ENCODE measurements at places on chromosomes 7 and 10.
A peak's percentile ranks its signal among the peaks of the same experiment; 100 is the strongest.

GRCh38 chr10:70805619-70806215, 10.0 kb upstream of the SGPL1 start:
- no peak for DNase-seq

GRCh38 chr10:30488316-30488715, 54.3 kb downstream of the MAP3K8 start:
- DNase-seq: no peak

- no peak for DNase-seq
Measured at GRCh38 chr7:107833684-107834106, 30.7 kb upstream of the SLC26A3 start.

DNA sequence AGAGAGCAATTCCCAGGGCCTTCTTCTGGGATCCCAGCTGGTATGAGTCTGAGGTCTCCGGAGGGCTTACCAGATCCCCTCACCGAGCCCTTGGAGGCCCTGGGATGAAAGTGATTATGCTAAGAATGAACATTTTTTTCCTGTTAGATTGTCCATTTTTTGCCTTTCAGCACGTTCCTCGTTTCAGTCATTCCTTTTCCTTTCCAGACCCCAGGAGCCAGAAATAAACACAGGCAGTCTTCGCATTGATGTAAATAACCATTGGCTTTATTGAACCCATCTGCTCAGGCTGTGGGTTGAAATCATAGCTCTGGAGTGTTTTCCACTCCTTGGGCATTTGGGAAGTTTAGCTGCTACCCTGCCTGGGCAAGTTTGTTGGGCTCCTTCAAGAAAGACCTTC, 320.9 kb upstream of the AUTS2 start:
- no peak for DNase-seq

DNA sequence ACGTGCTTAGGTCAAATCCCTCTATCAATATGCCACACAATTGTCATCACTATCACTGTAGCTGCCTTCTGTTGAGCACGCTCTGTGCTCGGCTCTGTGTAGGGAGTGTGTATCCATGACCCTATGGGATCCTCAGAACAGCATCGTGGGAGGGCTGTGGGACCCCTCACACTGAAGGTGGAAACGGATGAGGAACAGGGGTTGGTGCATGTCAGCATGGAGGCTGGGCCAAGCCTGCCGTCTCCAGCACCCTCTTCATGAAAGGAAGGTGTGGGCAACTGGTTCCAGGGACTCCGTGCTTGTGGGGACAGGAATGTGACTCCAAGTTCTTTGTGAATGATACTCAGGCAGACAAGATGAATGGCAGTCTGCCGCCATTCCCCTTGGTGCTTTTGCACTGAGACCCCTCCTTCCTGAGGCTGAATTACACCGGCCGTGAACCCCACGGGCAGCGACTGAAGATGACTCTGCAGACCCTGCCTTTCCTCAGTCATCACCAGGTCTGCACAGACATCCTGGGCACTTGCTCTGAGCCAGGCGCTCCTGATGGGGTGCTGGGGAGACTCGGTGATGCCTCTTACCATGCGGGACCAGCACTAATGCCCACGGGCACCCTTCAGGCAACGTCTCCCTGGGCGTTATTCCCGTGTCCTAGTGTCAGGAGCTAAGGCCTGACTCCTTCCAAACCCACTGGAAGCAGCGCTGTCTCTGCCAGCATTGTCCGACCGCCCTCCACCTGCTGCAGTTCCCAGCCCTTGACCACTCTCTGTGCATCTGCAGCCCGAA, 495.2 kb downstream of the TCERG1L start:
- DNase-seq: no peak

DNA sequence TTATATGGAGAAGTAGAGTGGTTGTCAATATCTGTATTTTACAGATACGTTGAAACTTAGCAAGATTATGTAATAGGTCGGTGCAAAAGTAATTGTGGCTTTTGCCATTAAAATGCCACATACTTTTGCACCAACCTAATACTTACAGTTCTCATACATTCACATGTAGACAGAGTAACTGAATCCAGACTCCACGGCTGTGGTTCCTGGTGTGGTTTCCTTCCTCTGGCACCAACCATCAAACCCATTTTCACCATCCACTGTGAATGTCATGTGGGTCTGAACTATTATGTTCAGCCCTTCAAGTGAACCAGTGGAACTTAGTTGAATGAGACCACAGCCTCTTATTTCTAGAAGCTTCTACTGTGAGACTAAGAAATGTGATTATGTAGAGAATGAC, 31.5 kb upstream of the SLIT1 start:
- no peak for DNase-seq

DNA sequence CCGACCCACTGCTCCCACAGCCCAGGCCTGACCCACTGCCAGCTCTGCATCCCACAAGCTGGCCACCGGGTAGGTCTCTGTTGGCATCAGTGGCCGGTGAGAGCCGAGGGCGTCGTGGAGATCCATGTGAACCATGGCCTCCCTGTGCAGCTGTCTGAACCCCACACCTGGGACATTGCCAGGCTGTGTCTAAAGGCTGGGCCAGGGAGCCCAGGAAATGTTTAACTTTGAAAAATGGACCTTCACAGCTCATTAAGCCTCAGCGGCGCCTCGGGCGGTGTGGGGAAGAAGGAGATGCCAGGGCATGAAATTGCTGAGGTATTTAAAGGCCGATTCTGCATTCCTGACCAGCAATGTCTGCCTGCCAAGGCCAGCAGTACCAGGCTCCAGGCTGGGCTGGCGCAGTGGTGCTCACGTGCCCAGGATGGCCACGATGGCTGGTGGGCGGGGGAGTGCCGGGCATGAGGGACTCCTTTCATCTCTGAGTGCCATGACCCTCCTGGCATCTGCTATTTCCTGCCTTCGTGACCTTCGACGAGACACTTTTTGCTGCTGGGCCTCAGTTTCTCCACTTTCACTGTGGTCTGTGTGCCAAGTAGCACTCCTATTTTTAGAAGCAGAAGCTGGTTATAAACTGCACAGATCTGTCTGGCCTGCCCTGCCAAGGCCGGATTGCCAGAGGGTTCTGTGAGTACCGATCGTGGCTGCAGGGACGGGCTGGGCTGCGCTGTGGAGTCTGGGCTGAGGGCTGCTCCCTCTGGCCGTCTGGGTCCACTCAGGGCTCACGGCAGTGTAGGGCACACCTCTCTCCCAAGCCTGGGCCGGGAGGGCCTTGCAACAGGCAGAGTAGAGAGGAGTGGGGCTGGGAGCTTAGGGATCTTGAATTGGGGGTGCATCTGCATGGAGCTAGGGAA, 21.8 kb downstream of the ELFN1 start:
- peak; percentile 36 for DNase-seq

- no peak for DNase-seq
Measured at GRCh38 chr7:121027761-121028669, 39.5 kb downstream of the CPED1 start.

DNA sequence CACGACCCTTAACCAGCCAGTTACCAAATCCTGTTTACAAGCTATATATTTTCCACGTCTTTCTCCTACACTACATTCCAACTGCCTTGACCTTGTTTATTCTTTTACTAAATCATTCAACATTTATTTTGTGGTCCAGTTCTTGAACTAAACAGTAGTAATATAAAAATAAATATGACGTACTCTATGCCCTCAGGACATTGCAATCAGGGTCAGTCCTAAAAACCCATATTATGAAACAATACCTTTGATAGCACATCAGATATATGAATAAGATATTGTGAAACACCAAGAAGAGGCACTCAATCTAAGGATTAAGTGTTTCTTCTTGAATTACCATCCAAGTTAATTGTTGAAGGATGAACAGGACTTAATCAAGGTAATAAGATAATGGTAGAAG, 52.5 kb upstream of the WNT16 start:
- DNase-seq: no peak

DNA sequence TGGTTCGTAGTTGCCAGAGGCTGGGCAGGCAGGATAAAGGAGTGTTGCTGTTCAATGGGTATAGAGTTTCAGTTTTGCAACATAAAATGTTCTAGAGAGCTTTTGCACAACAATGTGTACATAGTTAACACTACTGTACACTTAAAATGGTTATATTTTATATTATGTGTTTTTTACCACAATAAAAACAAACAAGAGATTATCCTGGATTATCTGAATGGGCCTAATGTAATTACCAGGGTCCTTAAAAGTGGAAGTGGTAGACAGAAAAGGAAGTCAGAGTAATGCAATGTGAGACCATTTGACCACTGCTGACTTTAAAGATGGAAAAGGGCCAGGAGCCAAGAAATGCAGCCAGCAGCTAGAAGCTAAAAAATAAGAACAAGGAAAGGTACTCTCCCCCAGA, 159.7 kb downstream of the SGMS1 start:
- no peak for DNase-seq

DNA sequence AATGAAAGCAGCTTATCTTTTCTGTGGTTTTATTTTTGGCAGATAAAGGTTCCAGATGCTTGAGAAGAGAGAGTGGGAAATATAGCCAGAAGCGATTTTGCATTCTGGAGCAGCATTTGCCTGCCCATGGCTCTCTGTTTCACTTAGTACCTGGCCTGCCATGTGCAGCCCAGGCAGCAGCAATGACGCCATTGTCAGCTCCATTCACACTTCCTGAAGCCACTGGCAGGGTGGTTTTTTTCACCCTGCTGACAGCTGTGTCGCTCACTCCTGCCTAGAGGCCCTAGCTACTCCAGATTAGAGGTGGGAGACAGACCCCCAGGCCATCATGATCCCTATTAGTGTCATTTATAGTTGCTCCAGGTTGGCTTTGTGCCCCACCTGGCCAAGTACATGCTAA, 30.1 kb upstream of the NEUROD6 start:
- no peak for DNase-seq

GRCh38 chr10:35684586-35684985, 42.5 kb upstream of the FZD8 start:
- no peak for DNase-seq

DNA sequence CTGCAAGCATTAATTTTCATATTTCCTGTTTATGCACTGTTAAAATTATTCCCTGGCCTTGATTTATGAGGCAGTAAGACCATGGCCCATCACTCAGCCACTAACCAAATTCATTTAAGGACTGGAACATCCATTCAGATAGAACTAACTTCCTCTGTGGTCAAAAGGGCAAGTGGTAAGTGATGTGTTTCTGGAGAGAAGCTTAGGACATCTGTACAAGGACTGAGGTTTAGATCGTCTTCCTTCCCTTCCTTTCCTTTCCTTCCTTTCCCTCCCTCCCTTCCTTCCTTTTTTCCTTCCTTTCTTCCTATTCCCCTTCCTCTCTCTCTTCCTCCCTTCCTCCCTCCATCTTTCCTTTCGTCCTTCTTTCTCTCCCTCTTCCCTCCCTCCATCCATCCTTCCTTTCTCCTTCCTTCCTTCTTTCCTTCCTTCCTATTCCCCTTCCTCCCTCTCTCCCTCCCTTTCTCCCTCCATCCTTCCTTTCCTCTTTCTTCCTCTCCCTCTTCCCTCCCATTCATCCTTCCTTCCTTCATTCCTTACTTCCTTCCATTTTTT, 1019.4 kb downstream of the TYW1 start:
- DNase-seq: no peak

GRCh38 chr7:55903985-55904759, 16.9 kb downstream of the ZNF713 start:
- DNase-seq: no peak

DNA sequence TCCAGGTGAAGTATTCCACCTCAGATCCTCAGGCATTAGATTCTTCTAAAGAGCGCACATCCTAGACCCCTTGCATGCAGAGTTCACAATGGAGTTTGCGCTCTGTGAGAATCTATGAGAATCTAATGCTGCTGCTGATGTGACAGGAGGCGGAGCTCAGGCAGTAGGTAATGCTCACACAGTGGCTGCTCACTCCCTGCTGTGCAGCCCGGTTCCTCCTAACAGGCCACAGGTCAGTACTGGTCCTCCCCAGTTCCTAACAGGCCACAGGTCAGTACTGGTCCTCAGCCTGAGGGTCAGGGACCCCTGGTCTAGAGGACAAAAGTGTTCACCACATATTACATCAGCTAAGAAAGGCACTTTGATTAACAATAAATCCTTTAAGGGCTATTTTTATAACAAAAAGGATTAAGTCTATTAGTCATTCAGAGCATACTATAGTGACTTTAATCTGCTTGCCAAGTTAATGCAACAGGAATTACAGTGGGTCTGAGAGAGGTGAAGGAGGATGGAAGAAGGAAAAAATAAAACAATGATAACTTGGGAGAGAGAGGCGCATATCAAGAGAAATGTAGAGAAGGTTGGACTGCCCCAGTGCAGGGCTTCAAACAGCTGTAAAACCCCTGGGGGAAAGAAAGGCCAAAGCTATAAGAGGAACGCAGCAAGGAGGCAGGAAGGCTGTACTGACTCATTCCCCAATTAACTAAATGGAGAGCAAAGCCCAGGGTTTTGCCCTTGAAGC, 49.2 kb downstream of the CUL2 start:
- peak; percentile 36 for DNase-seq

- DNase-seq: no peak
Measured at GRCh38 chr10:43599333-43599732, 6.9 kb upstream of the ZNF485 start.

DNA sequence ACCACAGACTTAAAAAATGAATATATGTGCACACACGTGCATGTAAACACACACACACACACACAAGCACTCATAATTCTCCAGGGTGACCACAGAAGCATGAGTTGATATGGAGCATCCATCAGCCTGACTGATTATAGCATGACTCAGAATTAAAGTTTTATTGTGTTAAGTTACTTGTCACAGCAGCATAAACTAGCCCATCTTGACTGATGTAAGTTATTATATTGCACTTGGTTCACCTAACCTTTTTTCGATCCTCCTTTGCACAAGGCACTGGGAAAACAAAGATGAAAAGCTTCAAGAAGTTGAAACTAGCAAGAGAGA, 18.8 kb upstream of the SLC35G1 start:
- DNase-seq: no peak

- no peak for DNase-seq
Measured at GRCh38 chr7:100111156-100111555, 8.0 kb downstream of the TAF6 start.

DNA sequence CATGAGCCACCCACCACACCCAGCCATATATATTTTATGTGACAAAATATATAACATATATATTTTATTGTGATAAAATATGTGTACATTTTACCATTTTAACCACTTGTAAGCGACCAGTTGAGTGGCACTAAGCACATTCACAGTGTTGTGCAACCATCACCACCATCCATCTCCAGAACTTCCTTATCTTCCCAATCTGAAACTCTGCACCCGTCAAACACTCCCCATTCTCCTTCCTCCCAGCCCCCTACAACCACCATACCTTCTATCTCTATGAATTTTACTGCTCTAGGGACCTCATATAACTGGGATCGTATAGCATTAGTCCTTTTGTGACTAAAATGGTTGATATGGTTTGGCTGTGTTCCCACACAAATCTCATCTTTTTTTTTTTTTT, 20.8 kb upstream of the CYTH3 start:
- no peak for DNase-seq

All from H7 (cell line).